ENCODE measurements at places on chromosomes 16 and 17.

DNA sequence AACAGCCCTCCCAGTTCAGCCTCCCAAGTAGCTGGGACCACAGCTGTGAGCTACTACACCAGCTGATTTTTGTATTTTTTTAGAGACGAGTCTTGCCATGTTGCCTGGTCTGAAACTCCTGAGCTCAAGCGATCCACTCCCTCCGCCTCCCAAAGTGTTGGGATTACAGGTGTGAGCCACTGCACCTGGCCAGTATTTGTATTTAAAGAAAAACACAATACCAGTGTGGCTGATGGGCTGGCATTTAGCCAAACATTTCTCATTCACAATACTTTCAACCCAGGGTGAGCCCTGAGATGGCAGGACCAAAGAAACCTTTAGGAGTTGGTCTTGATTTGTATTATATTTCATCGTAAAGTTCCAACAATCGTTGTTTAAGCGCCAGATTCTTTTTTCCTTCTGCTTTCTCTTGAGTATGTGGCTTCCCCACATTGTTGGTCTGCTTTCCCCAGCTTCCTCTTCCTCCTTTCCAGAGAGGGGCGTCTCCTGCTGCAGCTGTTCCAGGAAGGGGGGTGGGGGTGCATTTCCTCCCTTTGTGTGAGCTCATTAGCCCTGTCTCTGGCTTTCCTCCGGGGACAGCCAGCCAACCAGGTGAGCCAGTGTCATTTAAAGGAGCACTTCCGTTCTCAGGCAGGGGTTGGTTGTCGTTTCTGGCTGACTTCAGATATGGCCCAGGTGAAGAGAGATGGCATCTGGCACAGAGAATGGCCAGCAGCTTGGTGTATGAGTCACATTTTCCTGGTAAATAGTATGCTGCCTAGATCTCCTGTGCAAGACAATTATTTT, 79.9 kb downstream of the GPRC5B start:
- DNase-seq: no peak

GRCh38 chr16:30786936-30787612, at the start of gene ZNF629:
ZNF629 (minus strand) TSS chr16:30787205; CDS start chr16:30784482, 2,723 bp downstream.
- peak; percentile 40 for DNase-seq

DNA sequence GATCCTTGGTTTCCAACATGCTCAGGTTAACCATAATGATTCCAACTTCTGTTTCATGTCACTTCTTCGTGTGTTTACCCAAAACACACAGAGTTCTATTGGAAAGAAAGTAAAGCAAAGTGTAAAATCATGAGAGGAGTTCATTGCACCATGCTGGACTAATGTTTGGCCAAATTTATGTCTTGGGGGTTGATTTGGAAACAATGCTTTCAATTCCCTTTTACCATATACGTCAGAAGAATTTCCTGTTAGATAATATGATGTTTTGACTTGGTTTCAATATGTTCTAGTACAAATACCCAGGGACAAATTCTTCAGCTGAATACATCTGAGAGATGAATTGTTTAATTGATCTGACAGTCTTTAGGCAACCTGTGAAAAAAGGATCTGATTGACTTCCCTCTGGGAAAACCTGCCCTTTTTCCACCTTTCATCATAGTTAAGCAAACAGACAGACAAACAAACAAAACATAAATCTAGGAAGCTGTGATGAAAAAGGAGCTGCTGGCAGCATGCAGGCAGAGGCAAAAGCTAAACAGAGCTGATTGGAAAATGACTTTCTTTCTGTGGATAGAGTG, 26.0 kb upstream of the MPHOSPH6 start:
- DNase-seq: no peak

- no peak for DNase-seq
Measured at GRCh38 chr17:66967837-66968543, 3.5 kb downstream of the CACNG4 start.

DNA sequence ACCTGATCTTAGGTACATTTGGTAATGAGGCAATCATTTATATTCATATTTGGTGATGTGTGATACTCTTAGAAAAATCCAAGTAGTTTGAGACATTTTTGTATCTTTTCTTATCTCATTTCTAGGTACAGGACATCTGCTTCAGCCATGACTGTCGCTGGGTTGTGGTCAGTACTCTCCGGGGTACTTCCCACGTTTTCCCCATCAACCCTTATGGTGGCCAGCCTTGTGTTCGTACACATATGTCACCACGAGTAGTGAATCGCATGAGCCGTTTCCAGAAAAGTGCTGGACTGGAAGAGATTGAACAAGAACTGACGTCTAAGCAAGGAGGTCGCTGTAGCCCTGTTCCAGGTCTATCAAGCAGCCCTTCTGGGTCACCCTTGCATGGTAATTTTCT, 312.2 kb downstream of the BCAS3 start:
- DNase-seq: no peak

DNA sequence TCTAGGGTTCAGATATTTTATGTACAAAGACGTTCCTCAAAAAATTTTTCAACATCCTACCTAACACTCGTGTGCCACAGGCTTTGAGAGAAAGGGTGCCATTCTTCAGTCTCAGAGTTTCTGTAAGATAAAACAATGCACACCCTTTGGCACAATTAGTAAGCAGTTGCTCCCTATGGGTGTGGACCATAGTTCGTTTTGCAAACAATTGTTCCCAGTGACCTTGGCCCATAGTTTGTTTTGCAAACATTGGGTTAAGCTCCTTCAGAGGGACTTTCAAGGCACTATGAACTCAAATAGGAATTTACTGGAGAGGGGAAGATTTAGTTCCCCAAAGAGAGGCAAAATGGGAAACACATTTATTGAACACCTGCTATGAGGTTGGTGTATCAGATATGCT, 220.3 kb upstream of the CA10 start:
- DNase-seq: no peak

- no peak for DNase-seq
Measured at GRCh38 chr16:51562891-51563290, 411.8 kb upstream of the SALL1 start.

- DNase-seq: no peak
Measured at GRCh38 chr16:19393226-19394111, 24.2 kb upstream of the TMC5 start.

GRCh38 chr17:42456223-42457106, 2.2 kb upstream of the ATP6V0A1 start:
- DNase-seq: peak; percentile 56

GRCh38 chr17:43015579-43015978, 6.6 kb downstream of the VAT1 start:
- no peak for DNase-seq

GRCh38 chr16:1036166-1036565, 36.4 kb upstream of the SSTR5 start:
- DNase-seq: no peak

- DNase-seq: no peak
Measured at GRCh38 chr17:46771561-46772474, 46.7 kb downstream of the WNT3 start.

DNA sequence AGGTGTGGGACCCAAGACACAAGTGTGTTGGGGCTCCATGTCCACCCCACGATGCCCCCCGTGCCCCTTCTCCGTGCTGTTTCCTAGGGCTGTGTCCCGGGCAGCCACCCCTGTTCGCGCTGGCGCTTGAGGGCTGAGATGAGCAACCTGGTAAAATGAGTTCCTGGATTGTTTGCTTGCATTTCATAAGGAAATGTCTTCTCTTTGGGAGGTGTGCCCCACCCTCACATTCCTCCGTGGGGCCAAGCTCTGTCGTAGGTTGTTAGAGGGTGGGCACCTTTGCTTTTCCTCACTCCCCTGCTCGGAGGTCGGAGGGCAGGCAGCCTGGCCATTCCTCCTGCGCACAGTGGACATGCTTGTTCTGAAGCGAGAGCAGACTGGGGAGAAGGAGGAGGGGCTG, 171.3 kb upstream of the CHMP6 start:
- DNase-seq: no peak

GRCh38 chr17:48026502-48027321, 10.9 kb downstream of the COPZ2 start:
- DNase-seq: no peak

GRCh38 chr17:45116434-45117016, 15.8 kb downstream of the PLCD3 start:
- no peak for DNase-seq

DNA sequence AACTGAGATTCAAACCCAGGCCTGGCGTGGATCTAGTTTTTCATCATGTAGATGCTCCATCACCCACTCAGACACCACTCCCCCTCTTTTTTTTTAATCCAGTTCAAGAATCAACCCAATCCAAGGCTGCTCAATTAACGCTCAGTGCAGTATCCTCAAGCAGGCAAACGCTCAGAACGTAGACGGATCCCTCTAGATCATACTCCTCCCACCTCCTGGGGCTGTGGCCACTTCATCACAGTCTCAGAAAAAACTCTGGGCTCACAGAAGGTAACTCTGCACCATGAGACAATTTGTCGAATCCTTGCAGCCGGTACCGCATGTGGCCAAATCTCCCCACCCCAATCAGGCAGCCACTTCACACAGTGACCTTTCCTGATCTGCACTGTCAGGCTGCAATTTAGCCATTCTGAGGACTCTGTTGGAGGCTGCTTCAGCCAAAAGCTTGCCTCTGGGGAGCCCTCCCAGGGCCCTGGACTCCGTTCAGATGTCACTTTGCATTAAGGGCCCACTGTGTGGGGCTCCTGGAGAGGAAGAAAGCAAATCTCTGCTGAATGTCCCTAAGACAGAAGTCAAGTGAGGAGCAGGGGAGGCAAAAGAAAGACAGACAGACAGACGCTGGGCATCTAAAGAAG, 183.5 kb downstream of the XYLT1 start:
- DNase-seq: no peak

DNA sequence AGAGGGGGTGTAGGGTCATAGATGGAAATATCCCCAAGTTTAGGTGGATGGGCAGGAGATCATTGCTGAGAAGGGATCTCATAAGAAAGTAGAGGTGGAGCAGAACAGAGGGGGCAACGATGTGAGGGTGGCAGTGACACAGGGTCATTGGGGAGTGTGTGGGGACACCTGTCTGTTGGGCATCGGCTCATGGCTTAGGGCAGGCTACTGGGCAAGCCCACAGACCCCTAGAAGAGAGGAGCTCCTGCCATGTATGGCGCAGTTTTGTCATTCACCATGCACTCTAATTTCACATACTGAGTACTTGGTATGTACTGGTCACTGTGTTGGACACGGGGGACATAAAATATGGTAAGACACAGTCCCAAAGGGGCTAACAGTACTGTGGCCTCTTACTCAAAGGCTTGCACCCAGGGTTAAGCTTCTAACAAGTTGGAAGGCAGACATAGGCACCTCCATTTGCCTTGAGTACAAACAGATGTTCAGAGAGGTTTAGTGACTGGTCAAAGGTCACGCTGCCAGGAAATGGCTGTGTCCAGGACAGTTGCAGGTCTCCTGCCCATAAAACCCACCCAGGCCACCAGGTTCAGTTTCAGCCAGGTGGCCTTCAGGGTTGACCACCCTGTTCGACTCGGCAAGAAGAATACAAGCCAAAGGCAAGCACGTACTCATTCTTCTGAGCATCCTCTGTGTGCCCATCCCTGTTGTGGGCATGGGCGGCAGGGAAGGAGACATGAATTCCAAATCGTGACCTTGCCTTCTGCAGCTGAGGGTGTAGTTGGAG, 580.2 kb downstream of the KCNJ18 start:
- no peak for DNase-seq

- no peak for DNase-seq
Measured at GRCh38 chr16:72744076-72744793, 303.7 kb downstream of the ZFHX3 start.

GRCh38 chr17:9911089-9911488, 6.0 kb upstream of the RCVRN start:
- DNase-seq: no peak

GRCh38 chr16:77721752-77722308, 484 bp upstream of the NUDT7 start:
- DNase-seq: no peak

DNA sequence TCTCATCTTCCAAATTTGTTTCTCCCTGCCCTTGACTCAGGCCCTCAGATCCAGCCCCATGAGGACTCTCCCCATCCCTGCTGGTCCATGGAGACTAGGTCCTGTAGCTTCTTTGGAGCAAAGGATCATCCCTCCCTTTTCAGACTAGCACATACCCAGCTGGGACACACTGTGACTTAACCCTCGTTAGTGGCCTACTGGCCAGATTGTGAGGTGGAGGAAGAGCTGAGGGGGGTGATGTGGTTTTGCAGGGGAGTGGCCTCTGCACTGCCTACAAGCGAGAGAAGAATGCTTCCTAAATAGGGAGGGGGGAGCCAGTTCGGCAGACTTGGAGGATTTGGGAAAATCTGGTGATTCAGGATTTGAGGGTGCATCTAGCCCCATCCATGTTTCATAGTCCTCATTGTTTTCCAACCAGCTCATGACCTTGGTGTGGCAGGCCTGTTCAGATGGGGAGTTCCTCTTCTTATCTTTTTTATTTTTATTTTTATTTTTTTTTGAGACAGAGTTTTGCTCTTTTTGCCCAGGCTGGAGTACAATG, 47.8 kb upstream of the SLC47A1 start:
- DNase-seq: no peak

- DNase-seq: no peak
Measured at GRCh38 chr16:15754821-15755534, 101.8 kb downstream of the MYH11 start.
